Spleen (tissue), 13 donors: ENCODE measurements at places on chromosomes 1 and 21. TPM values are rescaled to one million over a fixed set of nuclear protein-coding genes. Genes with fewer than 3 reads are reported as not detected.

ACTL8 gene
- not detected for total RNA-seq

SH3D21 gene
- 7.7 TPM for total RNA-seq

KRTAP21-3 gene
- not detected for total RNA-seq

ITGB2 gene
- total RNA-seq: 415 TPM

CELA2A gene
- total RNA-seq: 0.40 TPM

CRNN gene
- total RNA-seq: not detected

GRCh38 chr1:173545688-173546087, 57.2 kb downstream of the SLC9C2 start:
- no peak overlapping the region for H3K27ac ChIP-seq
- H3K36me3 ChIP-seq: no peaks in the 10 kb centered on the region
- DNase-seq: no peak
- H3K27me3 ChIP-seq: no peaks in the 10 kb centered on the region
- H3K4me1 ChIP-seq: no peaks in the 10 kb centered on the region

DNA sequence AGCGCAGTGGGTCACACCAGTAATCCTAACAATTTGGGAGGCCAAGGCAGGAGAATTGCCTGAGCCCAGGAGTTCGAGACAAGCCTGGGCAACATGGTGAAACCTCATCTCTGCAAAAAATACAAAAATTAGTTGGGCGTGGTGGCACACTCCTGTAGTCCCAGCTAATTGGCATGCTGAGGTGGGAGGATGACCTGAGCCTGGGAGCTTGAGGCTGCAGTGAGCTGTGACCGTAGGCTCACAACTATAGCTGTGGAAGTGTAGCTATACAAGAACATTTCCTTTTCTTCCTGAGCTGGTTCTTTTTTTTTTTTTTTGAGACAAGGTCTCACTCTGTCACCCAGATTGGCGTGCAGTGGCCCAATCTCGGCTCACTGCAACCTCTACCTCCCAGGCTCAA, 19.1 kb upstream of the ZNF697 start:
- H3K4me3 ChIP-seq: no peak overlapping the region
- H3K27ac ChIP-seq: no peak overlapping the region
- no peak for DNase-seq
- H3K27me3 ChIP-seq: no peaks in the 10 kb centered on the region
- H3K4me1 ChIP-seq: no peaks in the 10 kb centered on the region

DNA sequence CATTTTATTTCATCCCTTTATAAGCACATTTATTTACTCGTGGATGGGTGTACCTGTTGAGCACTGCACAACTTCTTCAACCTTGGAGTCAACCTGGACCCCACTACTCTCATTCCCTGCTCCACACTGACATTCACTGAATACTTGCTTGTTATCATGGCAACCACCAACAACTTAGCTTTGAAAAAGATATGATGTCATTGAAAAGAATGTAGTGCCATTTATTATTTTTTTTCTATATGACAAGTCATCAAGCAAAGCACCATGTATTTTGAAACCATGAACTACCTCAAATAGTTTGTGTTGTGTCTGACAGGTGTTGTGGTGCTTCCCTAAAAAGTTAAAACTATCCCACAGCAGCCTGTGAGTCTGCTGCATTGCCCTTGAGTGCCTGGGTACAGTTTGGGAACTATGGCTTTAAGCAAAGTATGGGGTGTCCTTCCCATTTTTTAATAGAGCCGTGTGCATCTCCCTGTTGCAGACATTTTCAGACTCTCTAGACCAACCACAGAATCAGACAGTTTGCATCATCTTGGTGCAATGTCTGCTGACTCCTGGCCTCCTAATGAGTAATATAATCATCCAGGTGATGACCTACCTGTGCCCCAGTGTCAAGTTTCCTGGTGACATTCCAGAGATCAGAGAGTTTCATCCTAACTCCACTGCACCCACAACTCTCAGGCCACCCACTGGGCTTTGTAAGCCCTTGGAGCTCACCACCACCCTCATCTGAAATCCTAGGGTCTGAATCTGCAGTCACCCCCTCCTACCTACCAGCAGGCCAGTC, 339.7 kb upstream of the PROX1 start:
- no peak overlapping the region for H3K27ac ChIP-seq
- no peaks in the 10 kb centered on the region for H3K27me3 ChIP-seq
- no peaks in the 10 kb centered on the region for H3K36me3 ChIP-seq
- H3K4me1 ChIP-seq: no peaks in the 10 kb centered on the region
- H3K4me3 ChIP-seq: no peak overlapping the region
- no peak for DNase-seq

DNA sequence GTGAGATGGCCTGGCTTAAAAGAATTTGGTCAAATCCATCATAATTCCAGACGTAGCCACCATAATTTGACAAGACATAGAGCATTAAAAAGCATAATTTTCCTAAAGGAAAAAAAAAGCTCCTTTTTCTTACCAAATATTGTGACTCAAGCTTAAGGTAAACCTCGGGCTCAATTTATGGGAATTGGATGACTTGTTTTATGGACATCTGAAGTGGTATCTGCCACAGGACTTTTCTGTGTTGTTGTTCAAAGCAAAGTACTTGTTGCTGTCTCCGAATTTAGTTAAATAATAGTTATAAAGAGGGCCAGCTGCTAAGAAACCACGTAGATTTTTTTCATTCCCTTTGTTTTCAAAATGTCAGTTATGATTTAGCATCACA, 1.1 kb downstream of the MPZL1 start:
- no peaks in the 10 kb centered on the region for H3K27me3 ChIP-seq
- DNase-seq: no peak
- H3K4me1 ChIP-seq: peaks cover 59% of the 10 kb centered on the region

- no peak overlapping the region for H3K4me3 ChIP-seq
- peak overlapping the region; percentile 26 for H3K27ac ChIP-seq
- no peak for DNase-seq
- H3K36me3 ChIP-seq: no peaks in the 10 kb centered on the region
- no peaks in the 10 kb centered on the region for H3K4me1 ChIP-seq
- no peaks in the 10 kb centered on the region for H3K27me3 ChIP-seq
Measured at GRCh38 chr21:39575775-39576174, 37.0 kb upstream of the B3GALT5 start.

GRCh38 chr1:234111458-234112142, 207.1 kb downstream of the SLC35F3 start:
- DNase-seq: no peak
- no peaks in the 10 kb centered on the region for H3K4me1 ChIP-seq
- no peaks in the 10 kb centered on the region for H3K27me3 ChIP-seq

DNA sequence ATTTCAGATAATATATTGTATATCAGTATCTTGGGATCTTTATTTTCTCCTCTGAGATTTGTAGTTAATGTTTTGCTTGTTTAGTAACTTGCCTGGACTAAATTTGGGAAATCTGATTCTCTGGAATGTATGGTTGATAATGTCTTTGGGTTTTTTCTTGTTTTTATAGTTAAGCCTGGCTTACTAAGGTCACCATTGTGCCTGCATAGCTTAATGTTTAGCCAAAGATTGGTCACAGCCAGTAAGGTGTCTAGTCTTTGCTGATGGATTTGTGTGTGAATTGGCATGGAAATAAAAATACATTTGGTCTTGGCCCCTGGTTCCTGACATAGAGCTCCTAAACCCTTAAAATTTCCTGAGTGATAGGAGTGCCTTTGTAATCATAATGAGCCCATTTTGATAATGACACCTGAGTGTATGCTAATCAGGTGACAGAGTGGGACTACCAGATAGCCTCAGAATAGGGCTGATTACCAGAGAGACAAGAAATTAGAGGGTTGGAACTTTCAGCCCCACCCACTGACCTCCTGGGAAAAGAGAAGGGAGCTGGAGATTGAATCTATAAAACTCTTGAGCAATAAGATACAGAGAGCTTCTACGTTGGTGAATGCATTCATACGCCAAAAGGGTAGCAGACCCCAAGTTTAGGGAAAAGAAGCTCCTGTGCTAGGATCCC, 47.9 kb upstream of the NUF2 start:
- H3K36me3 ChIP-seq: no peaks in the 10 kb centered on the region
- H3K27me3 ChIP-seq: no peaks in the 10 kb centered on the region
- DNase-seq: no peak
- no peak overlapping the region for H3K4me3 ChIP-seq
- no peak overlapping the region for H3K27ac ChIP-seq

GRCh38 chr1:189216886-189217285, 1260.8 kb downstream of the BRINP3 start:
- no peaks in the 10 kb centered on the region for H3K4me1 ChIP-seq
- no peak overlapping the region for H3K27ac ChIP-seq
- no peaks in the 10 kb centered on the region for H3K36me3 ChIP-seq
- no peak for DNase-seq
- H3K4me3 ChIP-seq: no peak overlapping the region
- H3K27me3 ChIP-seq: no peaks in the 10 kb centered on the region

GRCh38 chr1:20382711-20383110, 92.0 kb downstream of the VWA5B1 start:
- no peaks in the 10 kb centered on the region for H3K36me3 ChIP-seq
- no peak overlapping the region for H3K4me3 ChIP-seq
- H3K4me1 ChIP-seq: no peaks in the 10 kb centered on the region
- H3K27me3 ChIP-seq: peaks cover 13% of the 10 kb centered on the region
- DNase-seq: peak; percentile 23

GRCh38 chr21:44896561-44897286, 23.2 kb upstream of the PTTG1IP start:
- no peak overlapping the region for H3K27ac ChIP-seq
- H3K4me3 ChIP-seq: no peak overlapping the region
- DNase-seq: peak; percentile 79
- H3K4me1 ChIP-seq: no peaks in the 10 kb centered on the region

- no peak for DNase-seq
- H3K36me3 ChIP-seq: no peaks in the 10 kb centered on the region
- H3K27ac ChIP-seq: no peak overlapping the region
- no peaks in the 10 kb centered on the region for H3K27me3 ChIP-seq
- no peaks in the 10 kb centered on the region for H3K4me1 ChIP-seq
- H3K4me3 ChIP-seq: no peak overlapping the region
Measured at GRCh38 chr1:115031595-115031994, 2.0 kb downstream of the TSHB start.

GRCh38 chr1:18373882-18374493, 106.7 kb upstream of the KLHDC7A start:
- no peaks in the 10 kb centered on the region for H3K27me3 ChIP-seq
- DNase-seq: no peak
- H3K27ac ChIP-seq: no peak overlapping the region
- H3K36me3 ChIP-seq: no peaks in the 10 kb centered on the region
- H3K4me3 ChIP-seq: no peak overlapping the region

DNA sequence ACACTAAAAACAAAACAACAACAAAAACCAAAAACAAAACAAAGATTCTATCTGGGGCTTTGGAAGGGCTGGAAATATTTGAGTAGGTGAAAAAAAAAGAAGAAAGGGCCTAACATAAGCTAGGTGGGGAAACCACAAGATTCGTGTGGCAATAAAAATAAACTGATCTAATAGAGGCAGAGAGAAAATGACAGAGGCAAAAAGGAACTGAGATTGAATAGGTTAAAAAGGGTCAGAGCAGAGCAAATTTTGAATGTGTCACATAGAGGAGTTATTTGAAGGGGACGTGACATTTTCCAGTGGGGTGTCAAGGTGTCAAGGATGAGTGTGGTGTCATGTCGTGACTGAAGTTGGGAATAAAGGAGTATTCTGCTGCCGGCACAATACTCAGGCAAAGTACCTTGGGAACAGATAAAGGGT, 65.2 kb upstream of the RALGPS2 start:
- H3K36me3 ChIP-seq: no peaks in the 10 kb centered on the region
- H3K4me1 ChIP-seq: peaks cover 16% of the 10 kb centered on the region
- peak overlapping the region; percentile 36 for H3K27ac ChIP-seq
- H3K27me3 ChIP-seq: no peaks in the 10 kb centered on the region
- H3K4me3 ChIP-seq: no peak overlapping the region

GRCh38 chr1:19723874-19724273, 59.2 kb downstream of the HTR6 start:
- H3K36me3 ChIP-seq: peaks cover 45% of the 10 kb centered on the region
- H3K27ac ChIP-seq: no peak overlapping the region
- DNase-seq: no peak
- H3K27me3 ChIP-seq: no peaks in the 10 kb centered on the region

GRCh38 chr1:212556822-212557549, 51.6 kb upstream of the ATF3 start:
- H3K36me3 ChIP-seq: no peaks in the 10 kb centered on the region
- no peak overlapping the region for H3K27ac ChIP-seq
- H3K27me3 ChIP-seq: no peaks in the 10 kb centered on the region
- H3K4me3 ChIP-seq: no peak overlapping the region
- DNase-seq: no peak

DNA sequence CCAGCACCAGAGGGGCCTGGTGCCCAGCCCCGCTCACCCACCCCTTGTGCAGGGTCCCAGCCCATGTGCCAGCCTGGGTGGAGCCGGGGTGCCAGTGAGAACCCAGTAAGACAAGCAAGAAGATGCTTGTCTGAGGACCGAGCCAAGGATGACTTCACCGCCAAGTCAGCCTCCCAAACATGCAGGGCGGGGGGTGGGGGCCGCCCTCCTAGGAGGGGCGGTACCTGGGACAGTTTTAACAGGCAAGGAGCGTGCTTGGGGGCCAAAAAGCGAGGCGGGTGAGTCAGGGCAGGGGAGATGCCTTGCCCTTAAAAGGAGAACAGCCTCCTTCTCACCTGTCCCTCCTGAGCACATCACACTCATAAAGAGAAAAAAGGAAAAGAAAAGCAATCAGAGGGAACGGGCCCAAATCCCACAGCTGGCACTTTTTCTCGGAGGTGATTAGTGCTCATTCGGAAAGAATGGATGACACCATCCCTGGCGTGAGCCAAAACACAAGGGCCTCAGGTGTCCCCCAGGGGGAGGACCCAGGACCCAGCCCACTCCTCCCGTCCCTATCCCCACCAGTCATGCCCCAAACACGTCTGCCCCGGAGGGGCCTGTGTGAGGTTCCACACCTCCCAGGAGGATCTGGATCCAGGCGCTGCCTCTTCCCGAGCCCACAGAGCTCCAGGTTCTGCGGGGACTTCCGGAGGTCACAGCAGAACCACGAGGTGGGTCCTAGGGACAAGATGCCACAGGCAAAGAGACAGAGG, 77.6 kb upstream of the IFFO2 start:
- DNase-seq: peak; percentile 48
- H3K4me3 ChIP-seq: no peak overlapping the region
- H3K27ac ChIP-seq: no peak overlapping the region
- no peaks in the 10 kb centered on the region for H3K4me1 ChIP-seq

- no peak for DNase-seq
- no peaks in the 10 kb centered on the region for H3K36me3 ChIP-seq
Measured at GRCh38 chr1:54926970-54927369, 40.0 kb upstream of the DHCR24 start.

GRCh38 chr1:206971029-206971655, 882 bp upstream of the FCAMR start:
- no peaks in the 10 kb centered on the region for H3K36me3 ChIP-seq
- no peak overlapping the region for H3K27ac ChIP-seq
- H3K27me3 ChIP-seq: no peaks in the 10 kb centered on the region
- no peak overlapping the region for H3K4me3 ChIP-seq

GRCh38 chr1:22789356-22789994, 78.8 kb downstream of the EPHB2 start:
- no peaks in the 10 kb centered on the region for H3K27me3 ChIP-seq
- H3K36me3 ChIP-seq: no peaks in the 10 kb centered on the region
- H3K4me3 ChIP-seq: no peak overlapping the region
- H3K4me1 ChIP-seq: no peaks in the 10 kb centered on the region
- no peak for DNase-seq
